ENCODE measurements at places on chromosomes 12 and 14.

- DNase-seq: no peak
These were observed 417.5 kb downstream of the LRIG3 start for GRCh38 chr12:58502841-58503240.

- no peak for DNase-seq
These were observed 8.4 kb downstream of the ARHGEF25 start for GRCh38 chr12:57619434-57620244.

DNA sequence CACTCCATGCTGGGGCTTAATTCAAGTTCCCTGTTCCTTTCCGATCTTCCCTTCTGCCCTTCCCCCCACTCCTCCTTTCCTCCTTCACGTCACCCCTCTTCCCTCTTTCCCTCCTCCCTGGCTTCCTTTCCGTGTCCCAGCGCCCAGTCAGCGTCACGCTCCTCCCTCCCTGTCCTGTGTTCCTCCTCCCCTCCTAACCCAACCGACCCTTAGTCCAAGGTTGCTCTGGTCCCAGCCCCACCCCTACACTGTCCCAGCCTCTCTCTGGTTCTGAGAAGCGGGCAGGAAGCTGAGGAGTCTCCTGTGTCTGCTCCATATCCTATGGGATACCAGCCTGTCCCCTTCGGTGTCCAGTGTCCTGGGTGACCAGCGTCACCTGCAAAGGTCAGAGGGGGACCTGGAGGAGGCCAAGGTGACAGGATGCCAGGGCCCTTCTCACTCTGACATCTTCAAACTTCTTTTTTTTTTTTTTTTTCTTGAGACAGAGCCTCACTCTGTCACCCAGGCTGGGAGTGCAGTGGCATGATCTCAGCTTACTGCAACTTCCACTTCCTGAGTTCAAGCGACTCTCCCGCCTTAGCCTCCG lies 56.2 kb upstream of the TSPAN9 start:
- no peak for DNase-seq

DNA sequence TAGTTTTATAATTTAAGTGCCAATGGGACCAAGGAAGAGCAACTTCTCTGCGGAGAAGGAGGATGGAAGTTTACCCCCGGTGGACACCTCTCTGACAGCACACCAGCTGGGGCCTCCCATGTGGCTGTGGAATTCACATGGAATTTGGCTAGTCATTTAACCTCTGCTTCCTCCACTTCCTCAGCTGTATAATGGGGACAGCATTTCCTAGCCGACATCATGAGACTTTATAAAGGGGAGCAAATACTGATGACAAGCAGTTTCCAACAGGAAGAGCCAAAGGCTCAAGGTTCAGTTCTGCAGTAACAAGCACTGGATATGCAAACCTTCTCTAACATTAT lies 7.5 kb downstream of the DUSP6 start:
- no peak for DNase-seq

DNA sequence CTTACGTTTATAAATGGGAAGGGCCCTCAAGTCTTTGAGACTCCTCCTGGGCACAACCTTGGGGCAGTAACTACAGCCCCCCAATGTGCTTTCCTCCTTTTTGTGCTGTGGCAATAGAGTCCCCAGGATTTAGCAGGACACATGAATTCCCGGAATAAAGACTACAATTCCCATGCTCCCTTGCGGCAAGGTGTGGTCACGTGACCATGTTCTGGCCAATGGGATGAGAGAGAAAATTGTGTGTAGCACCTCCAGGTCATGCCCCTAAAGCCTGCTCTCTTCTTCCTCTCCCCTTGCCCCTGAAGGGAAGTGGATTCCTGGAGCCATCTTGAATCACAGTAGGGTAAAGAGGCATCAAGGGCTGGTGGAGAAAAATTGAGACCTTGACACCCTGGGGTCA lies 295.1 kb upstream of the SFSWAP start:
- DNase-seq: no peak
